ENCODE measurements at places on chromosomes 3 and 15.

- no peak for DNase-seq
- H3K27me3 ChIP-seq: no peaks in the 10 kb centered on the region
- H3K4me1 ChIP-seq: peaks cover 31% of the 10 kb centered on the region
- no peak overlapping the region for H3K4me3 ChIP-seq
- H3K36me3 ChIP-seq: no peaks in the 10 kb centered on the region
Observed at GRCh38 chr3:16841904-16842271, 42.9 kb upstream of the PLCL2 start.

DNA sequence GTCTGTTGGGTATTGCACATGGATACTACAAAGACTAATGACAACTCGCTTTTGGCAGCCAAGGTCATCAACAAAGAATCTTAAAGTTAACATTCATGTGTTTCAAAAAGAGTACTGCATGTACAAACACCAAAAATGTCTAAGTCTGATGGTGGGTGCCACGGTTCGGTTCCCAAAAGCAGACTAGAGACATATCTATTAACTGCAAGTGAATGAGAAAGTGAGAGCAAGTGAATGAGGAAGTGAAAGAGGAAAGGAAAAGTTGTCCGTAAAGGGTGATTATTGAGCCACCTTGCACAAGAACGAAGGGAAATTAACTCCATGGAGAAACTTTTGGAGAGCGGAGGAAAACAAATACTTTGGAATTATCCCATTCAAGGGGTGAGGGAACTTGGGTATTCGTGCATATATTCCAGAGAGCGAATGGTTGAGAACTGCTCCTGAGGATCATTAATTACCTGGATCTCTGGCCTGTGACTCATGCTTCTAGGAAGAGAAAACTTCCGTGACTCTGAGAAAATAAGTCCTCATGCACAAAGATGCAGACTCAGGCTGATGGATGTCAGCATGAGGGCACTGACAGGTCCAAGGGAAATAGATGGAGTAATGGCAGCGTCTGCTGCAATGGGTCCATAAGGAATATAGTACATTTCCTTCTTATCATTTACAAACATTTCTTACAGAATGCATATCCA is 336.5 kb upstream of the TGFBR2 start:
- H3K36me3 ChIP-seq: no peaks in the 10 kb centered on the region
- no peak overlapping the region for H3K4me3 ChIP-seq
- no peak for DNase-seq
- no peaks in the 10 kb centered on the region for H3K4me1 ChIP-seq
- H3K27me3 ChIP-seq: no peaks in the 10 kb centered on the region

DNA sequence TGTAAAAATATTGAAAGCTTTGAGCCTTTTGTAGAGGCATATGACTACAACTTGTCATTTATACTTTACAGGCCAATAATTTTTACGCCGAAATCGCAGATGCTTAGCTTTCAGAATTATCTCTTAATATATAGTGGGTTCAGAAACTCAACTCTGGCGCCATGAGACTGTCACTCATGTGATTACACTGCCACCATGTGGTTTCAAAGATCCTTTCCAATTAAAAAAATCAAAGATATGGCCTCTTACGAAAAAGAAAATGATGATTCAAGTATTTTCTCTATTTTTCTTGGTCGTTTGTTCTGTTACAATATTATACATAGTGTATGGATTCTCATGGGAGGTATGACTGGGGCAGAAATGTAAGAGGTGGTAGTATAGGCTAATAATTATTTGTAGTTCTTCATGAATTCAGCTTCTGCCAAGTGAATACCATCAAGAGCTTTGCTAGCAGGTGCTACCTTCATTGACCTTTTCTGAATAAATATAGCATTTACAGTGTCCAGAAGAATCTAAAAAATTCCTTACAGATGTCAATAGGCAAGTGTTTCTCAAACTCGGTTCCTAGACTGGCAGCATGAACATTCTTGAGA is 751.7 kb upstream of the GOLIM4 start:
- H3K4me1 ChIP-seq: no peaks in the 10 kb centered on the region
- no peaks in the 10 kb centered on the region for H3K36me3 ChIP-seq
- no peak for DNase-seq
- no peak overlapping the region for H3K27ac ChIP-seq
- no peaks in the 10 kb centered on the region for H3K27me3 ChIP-seq

GRCh38 chr3:6220447-6220846 is 640.5 kb upstream of the GRM7 start:
- H3K27ac ChIP-seq: no peak overlapping the region
- H3K4me1 ChIP-seq: no peaks in the 10 kb centered on the region
- H3K27me3 ChIP-seq: no peaks in the 10 kb centered on the region
- DNase-seq: no peak
- no peaks in the 10 kb centered on the region for H3K36me3 ChIP-seq
- H3K4me3 ChIP-seq: no peak overlapping the region

DNA sequence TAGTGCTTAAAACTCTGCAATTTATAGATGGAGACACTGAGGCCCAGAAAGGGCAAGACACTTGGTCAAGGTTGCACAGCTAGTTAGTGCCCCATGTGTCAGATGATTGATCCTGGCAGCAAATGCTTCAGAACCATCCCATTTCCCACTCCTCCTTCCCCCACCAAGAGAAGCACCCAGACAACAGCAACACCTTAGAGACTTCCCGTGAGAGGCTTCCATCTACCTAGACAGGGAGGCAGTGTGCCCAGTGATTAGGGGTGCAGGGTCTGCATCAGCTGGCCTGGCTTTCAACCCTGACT is 77.6 kb downstream of the CORO2B start:
- no peak overlapping the region for H3K27ac ChIP-seq
- no peak overlapping the region for H3K4me3 ChIP-seq
- no peaks in the 10 kb centered on the region for H3K36me3 ChIP-seq
- no peaks in the 10 kb centered on the region for H3K4me1 ChIP-seq

DNA sequence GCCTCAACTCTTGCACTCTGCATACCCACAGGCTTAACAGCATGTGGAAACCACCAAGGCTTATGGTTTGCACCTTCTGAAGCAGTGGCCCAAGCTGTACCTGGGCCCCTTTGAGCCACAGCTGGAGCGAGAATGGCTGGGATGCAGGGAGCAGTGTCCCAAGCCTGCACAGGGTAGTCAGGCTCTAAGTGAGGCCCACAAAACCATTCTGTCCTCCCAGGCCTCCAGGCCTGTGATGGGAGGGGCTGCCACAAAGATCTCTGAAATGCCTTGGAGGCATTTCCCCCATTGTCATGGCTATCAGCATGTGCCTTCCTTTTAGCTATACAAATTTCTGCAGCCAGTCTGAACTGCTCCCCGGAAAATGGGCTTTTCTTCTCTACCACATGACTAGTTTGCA is 12.5 kb upstream of the CMSS1 start:
- H3K27ac ChIP-seq: no peak overlapping the region
- no peaks in the 10 kb centered on the region for H3K27me3 ChIP-seq
- no peak overlapping the region for H3K4me3 ChIP-seq
- no peaks in the 10 kb centered on the region for H3K36me3 ChIP-seq
- H3K4me1 ChIP-seq: no peaks in the 10 kb centered on the region

DNA sequence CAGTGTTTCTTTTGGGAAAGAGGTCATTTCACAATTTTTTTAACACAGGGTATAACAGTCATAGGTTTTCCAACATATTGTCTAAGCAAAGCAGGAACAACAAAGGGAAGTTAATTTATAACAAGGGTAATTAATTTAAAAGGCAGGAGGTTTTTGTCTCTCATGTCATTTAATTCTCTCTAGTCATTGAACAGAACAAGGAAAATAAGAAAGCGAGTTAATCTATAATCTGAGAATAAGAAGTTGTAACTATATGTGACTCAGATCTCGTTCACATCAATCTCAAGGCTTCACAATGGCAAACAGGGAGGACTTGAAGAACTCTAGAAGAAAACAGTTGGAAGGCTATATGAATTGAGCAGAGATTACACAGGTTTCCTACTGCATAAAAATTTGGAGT is 579.8 kb upstream of the CCDC54 start:
- H3K36me3 ChIP-seq: no peaks in the 10 kb centered on the region
- H3K27me3 ChIP-seq: no peaks in the 10 kb centered on the region
- H3K27ac ChIP-seq: no peak overlapping the region
- no peak for DNase-seq
- no peak overlapping the region for H3K4me3 ChIP-seq

DNA sequence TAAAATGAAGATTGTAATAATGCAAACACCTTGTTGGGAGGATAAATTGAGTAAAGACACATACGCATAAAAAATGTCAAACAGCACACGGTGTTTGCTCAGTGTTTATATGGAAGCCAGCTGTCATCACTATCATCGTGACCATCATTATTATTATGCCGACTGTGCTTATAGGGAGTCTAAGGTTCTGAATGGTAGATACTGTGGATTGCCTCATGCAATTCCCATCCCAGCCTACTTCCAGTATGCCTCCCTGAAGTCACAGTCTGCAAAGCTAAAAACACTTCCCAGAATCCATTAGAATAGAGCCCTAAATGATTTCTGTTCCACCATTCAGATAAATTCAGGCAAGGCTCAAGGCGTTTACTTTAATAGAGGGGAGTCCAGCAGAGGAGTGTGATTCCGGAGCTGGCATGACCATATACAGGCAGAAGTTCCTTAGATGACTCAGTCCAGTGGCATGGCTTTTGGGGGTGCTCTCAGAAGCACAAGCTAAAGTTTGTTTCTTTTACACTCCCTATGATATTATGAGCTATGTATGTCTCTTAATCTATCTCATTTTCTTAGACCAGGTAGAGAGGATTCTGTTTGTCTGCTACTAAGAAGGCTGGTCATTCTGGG is 148.7 kb downstream of the MEX3B start:
- H3K36me3 ChIP-seq: no peaks in the 10 kb centered on the region
- H3K4me3 ChIP-seq: no peak overlapping the region
- DNase-seq: no peak
- H3K27ac ChIP-seq: no peak overlapping the region
- H3K4me1 ChIP-seq: no peaks in the 10 kb centered on the region

DNA sequence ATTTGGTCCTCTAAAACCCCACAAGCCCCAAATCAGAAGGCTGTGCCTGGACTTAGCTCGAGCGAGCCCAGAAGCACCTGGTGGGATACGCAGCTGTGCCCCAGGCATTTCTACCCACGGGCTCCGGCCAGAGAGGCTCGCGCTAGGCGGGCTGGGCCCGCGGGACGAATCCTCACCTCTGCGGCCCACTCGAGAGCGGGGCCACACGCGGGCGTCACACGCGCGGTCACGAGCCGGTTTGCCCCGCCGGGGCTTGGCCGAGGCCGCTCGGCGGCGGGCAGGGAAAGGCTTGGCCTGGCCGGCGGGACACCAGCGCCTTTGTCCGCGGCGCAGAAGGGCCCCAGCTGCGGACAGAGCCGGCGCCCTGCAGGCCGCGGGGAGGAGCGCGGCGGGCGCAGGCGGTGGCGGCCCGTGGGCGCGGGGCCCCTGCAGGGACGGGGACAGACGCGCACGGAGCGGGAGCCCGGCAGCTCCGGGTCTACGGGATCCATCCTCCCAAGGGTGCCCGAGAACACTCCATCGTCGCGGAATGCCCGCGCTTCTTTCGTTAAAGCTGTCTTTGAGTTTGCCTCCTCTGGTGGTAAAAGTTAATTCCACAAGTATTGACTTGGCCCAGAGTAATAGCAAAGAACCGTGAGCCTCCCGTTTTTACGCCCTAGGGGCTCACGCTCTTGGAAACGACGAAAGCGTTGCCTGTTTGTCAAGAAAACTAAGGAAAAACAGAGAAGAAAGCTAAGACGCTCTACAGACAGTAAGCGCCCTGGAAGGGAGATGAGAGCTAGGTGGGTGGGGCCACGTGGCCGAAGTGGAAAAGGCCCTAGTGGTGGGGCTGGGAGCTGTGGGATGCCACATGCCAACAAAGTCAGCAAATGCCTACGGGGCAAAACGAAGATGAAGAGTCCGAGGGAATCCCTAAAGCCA is 26.4 kb downstream of the TYRO3 start:
- H3K4me1 ChIP-seq: peaks cover 6% of the 10 kb centered on the region
- H3K4me3 ChIP-seq: peak overlapping the region; percentile 38
- no peaks in the 10 kb centered on the region for H3K36me3 ChIP-seq
- no peak for DNase-seq
- H3K27me3 ChIP-seq: peaks cover 16% of the 10 kb centered on the region
- no peak overlapping the region for H3K27ac ChIP-seq

GRCh38 chr3:189631409-189631808 is 220 bp downstream of the TP63 start:
- peaks cover 6% of the 10 kb centered on the region for H3K4me1 ChIP-seq
- H3K27ac ChIP-seq: no peak overlapping the region
- H3K36me3 ChIP-seq: no peaks in the 10 kb centered on the region
- no peak overlapping the region for H3K4me3 ChIP-seq

DNA sequence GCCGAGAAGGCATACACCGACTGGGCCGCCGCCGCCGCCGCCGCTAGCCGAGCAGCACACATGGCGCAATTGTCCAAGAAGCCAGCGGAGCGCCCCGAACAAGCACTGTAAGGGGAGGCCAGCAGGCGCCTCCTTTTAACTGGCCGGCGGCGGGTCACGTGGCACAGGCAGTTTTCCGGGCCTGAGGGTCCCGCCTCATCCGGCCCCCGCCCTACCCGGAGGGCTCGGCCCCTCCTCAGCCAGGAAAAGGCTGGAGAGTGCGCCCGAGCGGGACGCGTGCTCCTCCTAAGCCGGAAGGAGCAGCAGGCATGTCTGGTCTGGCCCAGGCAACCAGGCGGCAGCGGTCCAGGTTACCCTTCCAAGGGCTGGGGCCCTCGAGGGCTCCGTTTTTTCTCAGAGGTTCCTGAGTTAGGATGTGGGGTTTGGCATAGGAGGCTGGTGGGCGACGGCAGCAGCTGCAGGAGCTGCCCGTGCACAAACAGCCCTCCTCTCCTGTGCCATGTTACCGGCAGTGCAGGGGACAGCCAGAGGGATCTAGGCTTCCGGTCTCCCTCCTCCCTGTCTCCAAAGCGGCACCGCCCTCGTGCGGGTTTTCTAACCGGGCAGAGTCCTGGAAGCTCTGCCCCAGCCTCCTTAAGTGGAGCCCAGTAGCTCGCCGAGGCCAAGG is at the start of gene GPX1:
GPX1 (minus strand) TSS at position 137 of the 667 bp plus-strand sequence; CDS start at position 62, 75 bp downstream.
- DNase-seq: peak; percentile 39
- peaks cover 60% of the 10 kb centered on the region for H3K36me3 ChIP-seq
- peak within 1 kb of the TSS; percentile 68 for H3K4me3 ChIP-seq
- peaks cover 36% of the 10 kb centered on the region for H3K4me1 ChIP-seq

DNA sequence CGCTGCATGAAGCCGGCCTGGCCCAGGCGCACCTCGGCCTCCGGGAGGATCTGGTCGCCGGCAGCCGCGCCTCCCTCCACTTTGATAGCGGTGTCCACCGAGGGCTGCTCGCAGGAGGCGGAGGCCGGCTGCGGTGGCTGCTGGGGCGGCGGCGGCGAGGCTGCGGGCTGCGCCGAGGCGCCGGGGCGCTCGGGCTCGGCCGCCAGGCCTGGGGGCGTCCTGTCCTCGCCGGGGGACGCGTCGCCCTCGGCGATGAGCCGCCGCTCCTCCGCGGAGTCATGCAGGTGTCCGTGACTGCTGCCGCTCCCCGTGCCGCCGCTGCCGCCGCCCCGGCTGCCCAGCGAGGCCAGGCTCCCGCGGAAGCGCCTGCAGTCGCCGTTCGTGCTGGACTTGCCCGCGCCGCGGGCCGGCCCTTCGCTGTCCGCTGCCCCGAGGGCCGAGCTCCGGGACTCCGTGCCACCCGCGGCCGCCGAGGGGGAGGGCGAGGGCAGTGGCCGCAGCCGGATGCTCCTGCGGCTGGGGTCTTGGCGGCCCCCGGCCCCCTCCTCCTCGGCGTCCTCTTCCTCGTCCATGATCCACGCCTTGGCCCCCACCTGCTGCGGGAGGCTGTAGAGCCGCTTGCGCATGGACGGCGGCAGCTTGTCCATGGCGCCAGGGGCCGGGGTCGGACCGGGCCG is 996 bp downstream of the HCN4 start:
- no peaks in the 10 kb centered on the region for H3K36me3 ChIP-seq
- no peak for DNase-seq
- H3K4me1 ChIP-seq: no peaks in the 10 kb centered on the region
- peaks cover 59% of the 10 kb centered on the region for H3K27me3 ChIP-seq
- H3K4me3 ChIP-seq: no peak overlapping the region

- H3K36me3 ChIP-seq: no peaks in the 10 kb centered on the region
- H3K4me3 ChIP-seq: no peak overlapping the region
- no peak overlapping the region for H3K27ac ChIP-seq
- H3K4me1 ChIP-seq: no peaks in the 10 kb centered on the region
- no peak for DNase-seq
- no peaks in the 10 kb centered on the region for H3K27me3 ChIP-seq
Observed at GRCh38 chr3:178482981-178483380, 53.3 kb upstream of the KCNMB2 start.
